ENCODE measurements at places on chromosomes 2 and 18.

DNA sequence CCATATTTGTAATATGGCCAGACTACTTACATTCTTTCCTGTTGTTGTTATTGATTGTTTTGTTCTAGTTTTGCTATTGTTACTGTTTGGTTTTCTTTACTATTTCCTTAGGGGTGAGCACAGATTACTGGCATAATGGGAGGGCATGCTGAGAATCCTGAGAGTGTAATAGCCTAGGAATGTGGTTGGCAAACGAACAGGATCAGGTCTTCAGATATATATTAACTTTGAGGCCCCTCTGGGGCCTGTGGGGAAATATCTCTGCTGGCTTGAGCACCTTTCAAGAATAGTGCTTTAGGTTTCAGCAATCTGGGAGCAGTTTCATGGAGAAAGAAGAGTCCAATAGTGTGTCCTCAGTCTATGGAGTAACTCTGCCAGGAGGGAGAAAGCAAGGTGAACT lies 144.4 kb downstream of the THSD7B start:
- DNase-seq = no peak

DNA sequence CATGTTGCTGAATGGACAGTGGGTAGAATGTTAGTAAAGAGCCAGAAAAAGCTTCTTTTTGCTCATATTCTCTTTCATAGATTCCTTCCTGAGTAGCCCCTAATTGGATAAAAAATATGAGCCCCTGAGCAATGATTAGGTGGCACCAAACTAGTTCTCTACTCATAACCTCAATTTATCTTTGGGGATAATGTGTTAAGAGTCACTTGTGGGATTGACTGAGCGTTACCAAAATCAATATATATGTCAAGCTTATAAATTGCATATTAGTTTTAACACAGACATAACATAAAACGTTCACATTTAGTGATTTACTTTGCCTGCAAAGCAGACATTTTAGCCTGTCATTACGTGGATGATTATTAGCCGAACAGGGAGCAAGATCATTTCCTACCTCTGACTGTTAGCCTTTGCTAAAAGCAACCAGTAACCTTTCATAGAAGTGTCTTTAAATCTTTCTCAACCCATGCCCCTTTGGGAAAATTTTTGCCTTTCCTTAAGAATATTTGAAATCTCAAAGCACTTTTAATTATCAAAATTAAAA lies 85.4 kb downstream of the ARHGAP28 start:
- no peak for DNase-seq

DNA sequence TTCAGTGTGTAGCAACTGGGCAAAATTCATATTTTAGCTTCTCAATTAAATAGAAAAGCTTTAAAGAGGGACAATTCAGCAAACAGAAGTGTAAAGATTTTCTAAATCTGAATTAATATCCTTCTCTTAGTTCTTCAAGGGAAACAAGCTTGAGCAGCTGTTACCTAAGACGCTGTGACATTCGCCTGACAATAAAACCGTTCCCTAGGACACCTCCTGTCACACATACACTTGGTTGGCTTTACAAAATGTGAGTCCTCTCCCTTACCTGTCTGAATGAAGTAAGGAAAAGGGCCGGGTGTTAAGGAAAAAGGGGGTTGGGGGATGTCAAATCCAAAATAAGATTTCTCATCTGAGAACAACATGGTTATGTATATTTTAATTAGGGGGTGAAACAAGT lies 2.1 kb downstream of the SERTAD2 start:
- no peak for DNase-seq

- peak; percentile 36 for DNase-seq
These were observed 44.0 kb downstream of the KIF3C start for GRCh38 chr2:25938345-25938744.

DNA sequence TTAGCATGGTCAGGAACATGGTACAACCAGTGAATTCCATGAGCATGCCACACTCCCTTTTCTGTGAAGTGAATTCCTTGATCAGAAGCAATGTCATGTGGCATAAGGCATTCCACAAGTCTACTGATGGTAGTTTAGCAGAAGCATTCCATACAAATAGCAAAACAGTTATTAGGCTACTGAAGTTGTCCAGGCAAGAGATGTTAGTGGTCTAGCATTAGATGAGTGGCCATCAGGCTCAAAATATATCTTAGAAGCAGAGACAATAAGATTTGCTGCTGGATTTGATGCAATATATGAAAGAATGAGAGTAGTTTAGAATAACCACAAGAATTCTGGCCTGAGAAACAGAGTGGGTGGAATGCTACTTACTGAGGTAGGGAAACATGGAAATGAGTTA lies 355.3 kb upstream of the NRXN1 start:
- no peak for DNase-seq

DNA sequence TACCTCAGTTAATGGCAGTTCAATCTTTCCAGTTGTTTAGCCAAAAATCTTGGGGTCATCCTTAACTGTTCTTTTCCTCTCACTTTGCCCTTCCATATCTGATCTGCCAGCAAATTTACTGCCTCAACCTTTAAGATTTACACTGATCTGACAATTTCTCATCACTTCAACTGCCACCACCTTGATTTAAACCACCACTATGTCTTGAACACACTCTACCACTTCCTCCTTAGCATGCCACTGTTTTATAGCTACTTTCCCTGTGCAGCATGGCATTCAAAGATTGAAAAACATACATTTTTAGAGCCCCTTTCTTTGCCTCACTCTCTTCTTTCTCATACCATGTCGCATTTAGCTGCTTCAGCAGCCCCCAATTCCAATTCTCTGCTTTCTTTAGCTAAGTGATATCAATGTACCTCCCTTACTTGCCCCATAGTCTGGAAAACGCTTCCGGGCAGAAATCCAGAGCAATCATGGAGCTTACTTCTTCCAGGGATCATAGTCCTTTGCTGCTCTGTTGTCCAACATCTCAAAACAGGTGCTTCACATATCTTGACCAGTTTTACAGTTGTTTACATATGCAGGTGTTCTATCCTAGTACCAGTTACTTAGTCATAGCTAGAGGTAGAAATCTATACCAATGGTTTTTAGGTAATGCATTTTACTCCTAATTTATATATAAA lies 10.9 kb downstream of the PGAP1 start:
- no peak for DNase-seq

GRCh38 chr2:145757503-145758246 lies 1237.8 kb upstream of the ZEB2 start:
- no peak for DNase-seq

DNA sequence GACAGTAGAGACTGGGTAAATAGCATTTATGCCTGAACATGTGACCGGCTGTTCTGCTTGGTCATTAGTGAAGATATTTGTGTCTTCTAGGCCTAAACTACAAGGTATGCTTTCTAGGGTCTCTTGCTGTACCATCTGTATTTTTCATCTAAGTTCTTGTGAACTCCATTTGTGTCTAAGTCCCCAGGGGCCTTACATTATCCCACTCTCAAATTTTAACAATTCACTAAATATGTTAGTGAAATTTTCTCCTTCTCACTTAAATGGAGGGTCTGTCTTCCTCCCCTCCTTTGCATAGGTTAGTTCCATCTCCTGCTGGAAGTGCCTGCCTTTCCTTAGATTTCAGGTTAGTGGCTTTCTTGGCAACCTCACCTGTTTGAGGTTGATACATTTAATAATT lies 382.6 kb downstream of the RAD51AP2 start:
- no peak for DNase-seq

DNA sequence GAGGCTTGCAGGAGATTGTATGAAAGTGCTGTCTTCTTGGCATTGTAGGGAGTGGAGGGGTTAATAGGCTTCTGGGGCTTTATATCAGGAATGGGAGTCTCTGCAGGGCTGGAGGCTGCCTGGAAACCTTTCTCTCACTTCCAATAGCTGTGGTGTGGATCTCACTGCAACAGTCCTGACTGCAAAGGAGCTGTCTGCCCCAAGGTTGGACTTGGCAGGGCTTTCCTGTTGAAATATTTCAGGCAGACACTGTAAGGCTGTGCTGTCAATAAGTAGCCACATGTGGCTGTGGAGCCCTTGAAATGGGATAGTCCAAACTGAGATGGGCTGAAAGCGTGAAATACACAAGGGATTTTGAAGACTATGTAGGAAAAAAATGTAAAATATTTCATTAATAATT lies 399.1 kb upstream of the SPRED2 start:
- DNase-seq = no peak

DNA sequence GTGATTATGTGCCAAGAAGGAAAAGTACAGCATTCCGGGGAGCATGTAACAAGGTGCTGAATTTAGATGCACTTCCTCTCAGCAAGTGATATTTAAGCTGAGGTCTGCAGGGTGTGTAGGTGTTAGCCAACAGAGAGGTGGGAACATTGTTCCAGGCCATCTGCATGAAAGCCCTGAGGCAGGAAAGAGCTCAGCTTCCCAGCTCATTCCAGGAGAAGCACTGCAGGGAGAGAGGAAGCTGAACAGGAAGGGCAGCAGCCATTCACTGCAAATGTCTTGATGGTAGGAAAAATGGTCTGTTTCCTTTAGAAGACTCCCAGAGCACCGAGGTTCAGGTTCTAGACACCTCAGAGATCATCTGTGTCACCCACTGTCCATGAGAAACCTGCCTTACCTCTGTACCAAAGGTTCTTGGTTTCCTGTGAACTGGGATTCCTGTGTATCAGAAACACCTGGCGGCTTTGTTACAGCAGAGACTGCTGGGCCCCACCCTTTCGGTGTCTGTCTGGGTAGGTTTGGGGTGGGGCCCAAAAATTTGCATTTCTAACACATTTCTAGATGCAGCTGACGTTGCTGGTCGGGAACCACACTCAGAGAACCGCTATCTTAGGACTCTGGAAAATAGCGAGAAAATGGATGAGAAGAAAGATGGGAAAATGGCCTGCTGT lies 84.0 kb downstream of the RTN4 start:
- DNase-seq = peak; percentile 56

GRCh38 chr2:175372704-175373701 lies 191.5 kb upstream of the ATP5MC3 start:
- DNase-seq = no peak

DNA sequence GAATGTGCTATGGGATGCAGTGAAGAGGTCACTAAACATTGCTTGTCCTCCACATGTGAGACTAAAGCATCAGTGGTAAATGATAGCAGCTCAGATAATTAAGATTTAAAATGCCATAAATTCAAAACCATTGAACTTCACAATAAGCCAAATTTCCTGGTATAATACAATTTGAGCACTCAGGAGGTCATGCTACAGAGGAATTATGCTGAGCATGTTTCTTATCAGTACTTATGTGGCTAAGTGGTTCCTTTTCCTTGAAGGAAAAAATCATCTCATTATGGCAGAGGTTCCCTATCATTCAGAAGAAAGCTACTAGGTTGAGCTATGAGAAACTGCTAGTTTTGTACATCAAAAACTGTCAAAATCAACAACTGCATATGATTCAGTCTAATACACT lies 156.6 kb downstream of the AGPS start:
- DNase-seq = no peak

DNA sequence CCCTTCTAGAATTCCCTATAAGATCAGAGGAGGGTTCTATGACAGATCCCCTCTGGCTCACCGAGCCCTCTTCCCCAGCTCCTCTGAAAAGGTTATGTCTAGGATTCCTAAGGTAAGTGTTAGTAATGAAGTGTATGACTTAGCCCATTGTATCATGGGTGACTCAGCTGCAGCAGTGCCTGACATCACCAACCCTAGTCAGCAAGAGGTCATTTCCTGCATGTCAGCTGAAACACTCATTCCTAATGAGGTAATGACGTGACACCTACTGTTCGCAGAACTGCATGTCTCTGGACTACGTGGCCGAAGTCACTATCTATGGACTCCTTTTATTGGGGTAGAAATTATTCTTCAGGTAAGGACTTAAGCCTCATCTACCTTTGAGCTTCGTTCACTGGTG lies 196.1 kb upstream of the MYT1L start:
- DNase-seq = no peak

DNA sequence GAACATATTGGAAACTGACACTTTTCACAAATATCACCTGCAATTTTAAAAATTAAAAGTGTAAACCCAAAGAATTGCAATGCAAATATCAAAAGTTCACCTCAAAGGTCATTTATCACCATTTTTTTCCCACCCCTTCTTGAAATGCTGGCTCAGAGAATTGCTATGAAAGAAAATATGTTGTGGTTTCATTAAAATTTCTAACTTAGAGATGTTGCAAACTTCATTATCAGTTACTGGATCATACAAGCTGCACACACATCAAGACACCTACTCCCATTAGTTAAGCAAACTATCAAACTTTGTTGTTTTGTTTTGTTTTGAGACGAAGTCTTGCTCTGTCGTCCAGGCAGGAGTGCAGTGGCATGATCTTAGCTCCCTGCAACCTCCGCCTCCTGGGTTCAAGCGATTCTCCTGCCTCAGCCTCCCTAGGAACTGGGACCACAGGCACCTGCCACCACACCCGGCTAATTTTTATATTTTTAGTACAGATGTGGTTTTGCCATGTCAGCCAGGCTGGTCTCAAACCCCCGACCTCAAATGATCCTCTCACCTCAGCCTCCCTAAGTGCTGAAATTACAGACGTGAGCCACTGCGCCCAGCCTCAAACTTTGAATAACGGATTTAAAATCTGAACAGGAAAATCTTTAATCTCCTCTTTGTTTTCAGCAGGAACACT lies 37.0 kb downstream of the STK39 start:
- DNase-seq = no peak

- no peak for DNase-seq
These were observed 2.0 kb upstream of the GAL3ST2 start for GRCh38 chr2:241774419-241775222.

- DNase-seq = no peak
These were observed 87.9 kb upstream of the LRRTM1 start for GRCh38 chr2:80392441-80392840.

DNA sequence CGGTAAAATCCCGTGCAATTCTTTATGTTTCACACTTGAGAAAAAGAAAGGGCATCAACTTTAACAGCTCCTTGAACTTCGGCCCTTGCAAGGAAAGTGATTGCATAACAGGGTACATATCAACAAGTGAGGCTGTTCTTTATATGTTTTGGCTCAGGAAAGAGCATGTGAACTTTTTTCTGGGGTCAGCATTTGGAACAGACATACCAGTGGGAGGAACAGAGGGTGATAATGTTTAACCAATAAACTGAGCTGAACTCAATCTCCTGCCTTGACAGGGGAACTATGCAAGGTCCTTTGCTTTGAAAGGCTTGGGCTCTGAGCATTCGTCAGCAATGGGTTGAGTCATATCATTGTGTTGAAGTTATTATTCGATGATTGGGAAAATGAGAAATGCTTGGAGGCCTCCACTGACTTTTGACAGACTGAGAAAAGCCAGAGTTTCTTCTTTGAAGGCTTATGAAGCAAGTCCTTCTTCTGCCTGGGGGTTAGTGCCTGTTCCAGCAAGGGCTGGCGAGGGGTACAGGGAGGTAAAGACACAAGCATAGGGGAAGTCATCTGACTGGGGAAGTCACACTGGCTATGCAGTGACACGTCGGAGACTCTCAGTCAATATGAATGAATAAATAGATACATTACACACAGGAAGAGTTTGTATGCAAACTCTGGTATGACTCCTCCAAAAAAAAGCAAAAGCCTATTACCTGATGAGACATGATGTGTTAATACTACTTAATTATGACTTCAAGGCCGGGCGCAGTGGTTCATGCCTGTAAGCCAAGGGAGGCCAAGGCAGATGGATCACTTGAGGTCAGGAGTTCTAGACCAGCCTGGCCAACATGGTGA lies 57.2 kb downstream of the CYB5A start:
- no peak for DNase-seq

GRCh38 chr2:138277062-138277461 lies 224.5 kb upstream of the SPOPL start:
- DNase-seq = no peak
